ENCODE measurements at places on chromosomes 13 and 19.

DNA sequence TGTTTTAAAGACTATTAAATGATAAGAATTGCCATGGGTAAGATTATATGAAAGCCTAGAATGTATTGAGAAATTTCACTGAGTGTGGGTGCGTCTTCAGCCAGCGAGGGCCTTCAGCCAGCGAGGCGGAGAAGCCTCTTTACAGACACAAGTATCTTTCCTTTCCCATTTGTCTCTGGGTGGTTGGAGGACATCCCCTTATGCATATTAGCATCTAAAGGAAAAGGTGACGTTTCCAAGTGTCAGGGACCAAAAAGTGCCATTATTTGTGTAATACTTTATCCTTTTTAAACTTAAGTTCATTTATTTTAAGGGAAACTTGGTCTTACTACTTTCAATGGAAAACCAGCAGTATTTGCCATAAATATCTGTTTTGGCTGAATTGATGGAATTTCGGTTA lies 22.2 kb downstream of the SMARCA4 start:
- DNase-seq, result no peak

GRCh38 chr19:41334793-41335192 lies 18.9 kb downstream of the TGFB1 start:
- no peak for DNase-seq

- DNase-seq, result no peak
These were observed 6.6 kb upstream of the ZNF428 start for GRCh38 chr19:43625918-43626579.

GRCh38 chr19:17328517-17329365 lies 5.9 kb downstream of the ANO8 start:
- DNase-seq, result no peak

DNA sequence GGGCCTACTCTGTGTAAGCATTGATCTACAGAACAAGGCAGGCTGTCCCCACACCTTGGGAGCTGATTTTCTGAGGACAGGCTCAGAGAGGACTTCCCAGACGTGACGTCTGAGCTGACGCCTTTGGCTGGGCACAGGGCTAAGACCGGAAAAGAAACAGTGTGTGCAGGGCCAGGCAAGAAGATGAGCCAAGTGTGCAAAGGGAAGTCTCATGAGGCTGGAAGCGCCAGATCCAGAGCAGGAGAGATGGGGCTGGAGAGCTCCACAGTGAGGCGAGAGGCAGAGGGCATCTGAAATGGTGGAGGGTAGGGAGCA lies 12.7 kb downstream of the IGLON5 start:
- no peak for DNase-seq

- no peak for DNase-seq
These were observed 4.0 kb downstream of the SLC7A10 start for GRCh38 chr19:33221638-33222037.

GRCh38 chr13:94112227-94112626 lies 367.3 kb downstream of the DCT start:
- DNase-seq, result no peak

DNA sequence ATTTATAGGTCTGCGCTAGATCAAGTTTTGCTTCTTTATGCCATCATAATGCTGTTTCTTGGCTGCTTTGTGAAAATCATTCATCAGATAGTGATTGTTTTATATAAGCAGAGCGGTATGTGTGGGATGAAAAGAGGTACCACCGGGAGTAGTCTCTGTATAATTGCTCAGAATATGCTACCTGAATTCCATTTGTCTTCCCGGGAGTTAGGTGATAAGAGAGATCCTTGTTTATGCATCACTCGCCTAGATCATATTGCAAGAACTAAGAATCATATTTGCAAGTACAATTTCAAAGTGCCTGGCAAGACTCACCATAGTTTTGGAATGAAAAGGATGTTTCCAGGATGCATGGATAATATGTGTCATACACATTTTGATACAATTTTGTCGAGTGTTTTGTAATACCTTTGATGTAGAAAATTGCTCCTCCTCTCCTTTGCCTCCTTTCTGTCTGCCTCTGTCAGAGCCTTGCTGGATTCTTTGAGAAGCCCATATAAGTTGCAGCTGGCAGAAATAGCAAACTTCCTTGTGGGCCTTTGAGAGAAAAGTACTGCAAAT lies 1306.0 kb upstream of the SLC10A2 start:
- DNase-seq, result no peak

DNA sequence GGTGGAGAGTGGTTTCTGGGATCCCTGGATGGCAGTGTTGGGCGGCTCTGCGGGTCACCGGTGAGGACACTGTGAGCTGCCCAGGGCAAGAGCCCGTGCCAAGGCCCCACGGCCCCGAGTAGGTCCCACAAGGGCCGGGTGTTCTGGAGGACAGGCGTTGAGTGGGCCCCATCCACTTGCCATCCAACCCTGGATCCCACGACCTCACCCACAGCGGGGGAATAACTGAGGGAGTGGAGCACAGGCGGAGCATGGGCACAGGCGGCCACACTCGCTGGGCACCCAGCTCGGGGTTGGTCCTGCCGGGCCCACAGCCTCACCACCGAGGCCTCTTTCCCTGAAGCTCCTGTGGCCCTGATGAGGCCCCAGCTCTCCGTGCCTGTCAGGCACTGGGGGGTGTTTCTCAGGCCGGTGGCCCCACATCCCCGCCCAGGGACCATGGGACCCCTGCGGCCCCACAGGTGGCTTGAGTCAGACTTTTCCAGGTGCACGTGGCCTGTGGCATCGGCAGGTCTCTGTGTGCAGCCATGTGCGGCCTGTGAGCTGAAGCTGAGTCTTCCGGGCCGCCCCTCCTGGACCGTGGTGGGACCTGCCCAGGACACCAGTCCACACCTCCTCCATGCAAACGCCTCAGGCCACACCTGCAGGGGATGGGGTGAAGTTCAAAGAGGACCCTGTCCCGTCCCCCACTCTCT lies 16.6 kb downstream of the TMEM255B start:
- no peak for DNase-seq
